ENCODE measurements at places on chromosomes 16 and 17.

GRCh38 chr17:48600244-48601098 is 4.3 kb downstream of the HOXB6 start:
- no peak for DNase-seq

- no peak for DNase-seq
Observed at GRCh38 chr17:66002812-66003211, 189.1 kb downstream of the CEP112 start.

- no peak for DNase-seq
Observed at GRCh38 chr17:14305785-14306496, 5.1 kb downstream of the HS3ST3B1 start.

GRCh38 chr16:13080531-13080930 is 179.1 kb downstream of the SHISA9 start:
- no peak for DNase-seq

DNA sequence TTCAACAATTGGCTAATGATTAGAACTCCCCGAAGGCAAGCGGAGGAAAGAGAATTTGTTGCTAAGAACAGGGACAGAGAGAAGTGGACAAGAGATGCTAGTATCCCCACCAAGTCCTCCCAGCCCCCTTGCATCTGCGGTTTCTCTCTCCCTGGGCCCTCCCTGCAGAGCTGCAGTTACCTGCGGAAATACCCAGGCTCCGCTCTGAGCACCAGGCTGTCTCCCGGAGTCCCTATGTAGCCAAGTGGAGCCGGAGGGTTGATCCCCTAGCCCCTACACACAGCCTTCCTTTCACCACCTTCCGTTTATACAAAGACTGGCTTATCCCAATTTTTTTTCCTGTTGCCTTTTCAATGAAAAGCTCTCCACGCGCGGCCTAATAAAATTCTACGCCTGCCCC is 834.4 kb downstream of the KCNJ2 start:
- DNase-seq: no peak

- no peak for DNase-seq
Observed at GRCh38 chr17:49249890-49250522, 19.4 kb upstream of the PHOSPHO1 start.

DNA sequence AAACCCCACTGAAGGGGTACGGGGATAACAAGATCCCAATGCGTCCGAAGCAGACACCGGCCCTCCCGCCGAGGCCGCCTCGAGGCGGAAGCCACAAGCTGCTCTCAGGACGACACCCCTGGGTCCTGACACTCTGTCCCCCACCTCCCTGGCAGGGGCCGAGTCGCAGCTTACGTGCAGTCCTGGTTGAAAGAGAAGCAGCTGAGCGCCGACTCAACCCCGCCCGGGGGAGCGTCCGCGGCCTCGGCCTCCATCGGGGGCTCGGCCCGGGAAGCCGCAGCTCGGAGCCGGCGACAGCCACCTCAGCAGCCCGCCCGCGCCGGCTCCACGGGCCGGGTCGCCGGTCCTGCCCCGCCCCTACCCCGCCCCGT is at the start of gene WIPI1:
Gene WIPI1 (minus strand): TSS at position 329 of the 371 bp plus-strand sequence. CDS start 75 bp downstream, at position 254.
- no peak for DNase-seq

GRCh38 chr17:48609033-48609432 is 1.8 kb downstream of the HOXB7 start:
- DNase-seq: no peak

DNA sequence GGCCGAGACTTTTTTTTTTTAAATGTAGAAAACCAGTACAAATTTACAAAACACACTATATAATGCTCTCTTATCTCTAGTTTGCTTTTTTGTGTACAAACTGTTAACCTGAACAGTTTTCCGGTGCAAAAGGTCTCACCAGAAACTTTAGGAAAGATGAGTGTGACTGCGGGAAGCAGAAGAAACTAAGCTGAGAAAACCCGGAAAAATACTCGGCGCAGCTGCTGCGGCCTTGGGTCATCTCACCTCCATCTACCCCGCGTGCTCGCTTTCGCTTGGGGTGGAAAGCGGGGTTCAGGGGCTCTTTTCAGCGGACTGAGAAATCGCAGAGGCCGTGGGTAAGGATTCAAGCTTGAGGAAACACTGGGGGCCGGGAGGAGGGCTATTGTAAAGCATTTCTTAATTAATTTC is 1.8 kb downstream of the SALL1 start:
- no peak for DNase-seq

DNA sequence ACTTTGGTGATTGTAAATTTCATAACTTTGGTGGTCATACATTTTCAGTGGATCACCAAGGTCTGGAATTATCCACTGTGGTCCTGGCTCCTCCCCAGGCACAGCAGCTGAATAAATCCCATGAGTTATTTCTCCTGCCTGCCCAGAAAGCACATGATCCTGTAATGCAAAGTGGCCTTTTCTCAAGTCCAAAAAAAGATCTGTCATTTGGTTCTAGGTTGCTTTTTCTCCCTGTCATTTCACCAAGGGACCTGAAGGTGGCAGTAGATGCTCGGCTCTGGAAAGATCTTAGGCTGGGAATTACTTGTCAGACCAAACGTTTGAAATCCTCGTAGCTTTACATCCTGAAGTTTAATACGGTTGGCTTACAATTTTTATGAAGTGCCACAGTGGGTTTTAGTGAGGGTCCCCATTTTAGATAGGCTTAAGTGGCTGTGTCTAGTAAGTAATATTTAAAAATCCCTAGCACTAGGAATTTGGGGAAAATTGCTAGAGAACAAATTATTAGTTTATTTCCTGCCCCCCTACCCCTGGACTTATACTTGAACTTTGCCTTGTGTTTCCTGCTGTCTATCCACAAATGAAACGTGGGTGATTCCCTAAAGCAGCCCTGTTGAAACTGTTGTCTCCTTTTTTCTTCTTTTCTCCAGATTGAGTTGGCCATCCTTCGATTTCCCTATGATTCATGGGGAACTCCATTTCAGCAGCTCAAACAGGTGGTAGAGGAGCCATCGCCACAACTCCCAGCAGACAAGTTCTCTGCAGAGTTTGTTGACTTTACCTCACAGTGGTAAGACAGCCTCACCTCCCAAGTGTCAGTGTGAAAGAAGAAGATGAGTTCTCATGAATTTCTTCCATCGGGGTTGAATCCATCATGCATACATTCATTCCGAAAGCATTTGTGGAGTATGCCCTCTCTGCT is 111.7 kb downstream of the MAP2K6 start:
- no peak for DNase-seq

DNA sequence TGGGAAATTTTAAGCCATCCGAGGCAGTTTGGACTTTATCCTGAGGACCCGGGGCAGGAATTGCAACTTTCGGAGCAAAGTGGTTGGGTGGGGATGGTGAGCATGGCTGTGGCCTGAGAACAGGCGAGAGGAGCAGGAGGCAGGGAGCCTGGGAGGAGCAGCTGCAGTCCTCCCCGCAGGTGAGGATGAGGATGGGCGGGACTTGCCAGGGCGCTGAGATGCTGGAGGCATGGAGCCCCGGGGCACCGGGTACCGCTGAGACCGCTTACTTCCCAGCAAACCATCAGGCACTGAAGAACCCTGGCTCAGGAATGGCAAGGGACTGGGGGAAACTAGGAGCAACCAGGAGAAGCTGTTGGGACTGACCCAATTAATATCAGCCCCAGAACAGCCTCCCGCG is 210.8 kb downstream of the GSG1L start:
- no peak for DNase-seq

DNA sequence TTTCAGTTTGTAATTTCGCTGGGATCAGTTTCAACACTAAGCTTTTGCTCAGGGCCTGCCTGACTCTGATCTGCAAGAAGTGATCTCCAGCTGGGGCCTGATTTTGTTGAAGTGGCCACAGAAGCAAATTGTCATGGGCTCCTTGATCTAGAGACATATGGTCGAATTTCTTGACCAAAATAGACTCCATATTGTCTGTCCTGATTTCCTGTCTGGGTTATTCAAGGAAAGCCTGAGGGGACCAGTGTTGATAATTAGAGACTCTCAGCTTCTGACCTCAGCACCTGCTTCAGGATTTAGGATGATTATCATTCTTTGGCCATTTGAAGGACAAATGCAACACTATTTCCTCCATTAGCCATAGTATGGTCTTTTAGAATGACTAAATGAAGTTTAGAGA is 48.9 kb upstream of the MSI2 start:
- no peak for DNase-seq

GRCh38 chr17:43784628-43785101 is 4.4 kb downstream of the CFAP97D1 start:
- no peak for DNase-seq

DNA sequence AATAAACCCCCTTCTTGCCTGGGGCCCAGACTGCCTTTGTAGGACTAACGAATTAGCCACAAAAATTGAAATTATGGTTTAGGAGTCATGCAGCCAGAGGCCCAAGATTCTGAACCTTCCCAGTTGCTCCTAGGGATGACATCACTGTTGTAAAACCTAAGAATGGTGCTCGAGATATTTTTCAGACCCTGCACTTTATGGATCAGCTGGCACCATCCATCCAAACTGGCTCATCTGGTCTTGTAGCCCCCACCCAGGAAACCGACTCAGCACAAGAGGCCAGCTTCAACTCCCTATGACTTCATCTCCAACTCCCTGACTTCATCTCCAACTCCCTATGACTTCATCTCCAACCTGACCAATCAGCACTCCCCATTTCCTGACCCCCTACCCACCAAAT is 10.9 kb upstream of the EVPL start:
- DNase-seq: no peak

All from stimulated activated CD4-positive, alpha-beta T cell treated with anti-CD3 and anti-CD28 coated beads, Interleukin-1b, Interleukin-23, amount 100 ng/mL, for 48 hours (primary cell).